Parietal lobe (tissue), 2 donors: ENCODE measurements at places on chromosomes 6 and 20. TPM values are rescaled to one million over a fixed set of nuclear protein-coding genes. Genes with fewer than 3 reads are reported as not detected.

CTAGE9 gene
- not detected for total RNA-seq

ROS1 gene
- total RNA-seq = not detected

BMP2 gene
- total RNA-seq = 2.5 TPM

SLC17A3 gene
- not detected for total RNA-seq

CLIC5 gene
- 1.9 TPM for total RNA-seq

TRIM31 gene
- not detected for total RNA-seq

GSTA2 gene
- not detected for total RNA-seq

RSPO3 gene
- 23.5 TPM for total RNA-seq

TMEM74B gene
- total RNA-seq = 12.5 TPM

SYNGAP1 gene
- 48.8 TPM for total RNA-seq

LAMA2 gene
- total RNA-seq = 7.2 TPM

ZBP1 gene
- total RNA-seq = not detected
